ENCODE measurements at places on chromosomes 7 and 10.

- no peak for DNase-seq
Observed at GRCh38 chr7:146636581-146636980, 520.0 kb downstream of the CNTNAP2 start.

- DNase-seq, result no peak
Observed at GRCh38 chr10:77699080-77699645, 61.6 kb upstream of the KCNMA1 start.

DNA sequence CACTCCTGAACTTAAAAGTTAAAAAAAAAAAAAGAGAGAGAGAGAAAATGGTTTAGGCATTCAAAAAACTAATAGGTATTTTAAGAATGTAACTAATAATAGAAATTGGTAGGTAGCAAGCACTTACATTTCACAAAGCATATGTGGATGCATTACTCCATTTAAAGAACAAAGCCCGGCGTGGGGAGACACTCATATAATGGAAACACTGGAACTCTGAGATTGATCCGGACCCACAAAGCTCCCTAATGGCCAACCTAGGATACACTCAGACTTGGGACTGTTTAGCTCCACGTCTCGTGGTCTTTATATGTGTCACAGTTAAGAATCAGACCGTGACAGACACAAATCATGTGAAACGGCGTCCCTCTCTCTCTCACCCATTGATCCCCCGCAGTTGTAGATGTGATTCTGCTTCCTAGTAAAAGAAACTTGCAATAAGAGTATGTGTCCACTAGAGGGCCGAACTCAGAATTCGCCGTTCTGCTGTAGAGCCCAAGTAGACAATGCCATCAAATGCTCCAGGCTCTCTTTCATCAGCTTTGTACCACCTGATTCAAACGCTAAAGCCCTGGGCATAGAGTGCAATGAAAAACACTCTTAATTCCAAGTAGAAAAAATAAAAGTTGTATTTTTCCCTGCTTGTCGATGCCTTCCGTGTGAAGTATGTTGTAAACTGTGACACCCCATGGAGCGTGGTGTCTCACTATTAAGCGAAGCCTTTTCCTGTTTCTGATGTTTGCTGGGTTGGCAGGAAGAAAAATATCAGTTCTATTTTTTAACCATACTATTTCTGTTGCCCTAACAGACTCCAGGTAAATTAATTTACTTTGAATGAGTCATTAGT, 429.0 kb upstream of the MTPN start:
- DNase-seq, result peak; percentile 46

DNA sequence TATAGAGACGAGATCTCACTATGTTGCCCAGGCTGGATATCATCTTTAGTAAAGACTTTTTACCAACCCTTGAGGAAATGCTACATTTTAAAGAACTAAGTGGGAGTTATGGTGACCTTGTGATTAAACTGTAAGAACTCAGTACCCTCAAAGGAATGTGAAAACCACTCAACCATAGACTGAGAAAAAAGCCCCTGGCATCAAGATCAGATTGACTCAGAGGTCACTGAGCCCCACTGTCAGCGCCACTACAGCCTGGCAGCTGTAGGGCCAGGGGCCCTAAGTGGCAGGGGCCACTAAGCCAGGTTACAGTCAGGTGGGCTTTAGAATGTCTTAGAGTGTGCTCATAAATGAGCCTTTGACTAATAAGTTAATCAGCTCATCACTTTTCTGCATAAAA, 55.9 kb downstream of the APBB1IP start:
- DNase-seq, result no peak

DNA sequence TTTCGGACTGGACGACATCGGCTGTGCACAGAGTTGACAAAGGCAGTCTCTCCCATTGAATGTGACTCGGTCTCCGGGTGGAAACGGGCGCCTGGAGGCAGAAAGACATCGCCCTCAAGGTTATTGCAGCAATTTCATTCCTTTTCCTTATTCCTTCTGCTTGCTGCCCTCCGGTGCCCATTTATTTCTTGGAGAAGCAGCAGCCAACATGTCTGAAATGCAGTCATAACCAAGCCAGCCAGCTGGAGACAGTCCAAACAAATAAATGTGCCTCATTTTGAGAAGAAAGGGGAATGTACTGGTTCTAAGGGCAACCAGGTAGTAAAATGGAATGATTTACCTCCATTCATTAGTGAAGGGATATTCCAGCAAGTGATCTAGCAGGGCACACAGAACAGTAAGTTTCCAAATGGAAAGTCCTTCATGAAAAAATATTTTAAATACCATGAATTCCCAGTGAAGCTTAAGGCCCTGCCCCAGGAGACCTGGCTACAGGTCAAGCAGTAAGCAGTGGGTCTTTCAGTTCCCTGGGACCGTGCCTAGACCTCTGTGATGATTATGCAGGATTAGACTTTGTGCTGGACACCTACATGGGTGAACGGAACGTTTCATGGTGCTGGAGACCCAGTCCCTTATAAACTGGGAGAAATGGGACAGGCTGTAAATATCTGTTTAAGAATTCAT, 86.6 kb downstream of the ABLIM1 start:
- no peak for DNase-seq

DNA sequence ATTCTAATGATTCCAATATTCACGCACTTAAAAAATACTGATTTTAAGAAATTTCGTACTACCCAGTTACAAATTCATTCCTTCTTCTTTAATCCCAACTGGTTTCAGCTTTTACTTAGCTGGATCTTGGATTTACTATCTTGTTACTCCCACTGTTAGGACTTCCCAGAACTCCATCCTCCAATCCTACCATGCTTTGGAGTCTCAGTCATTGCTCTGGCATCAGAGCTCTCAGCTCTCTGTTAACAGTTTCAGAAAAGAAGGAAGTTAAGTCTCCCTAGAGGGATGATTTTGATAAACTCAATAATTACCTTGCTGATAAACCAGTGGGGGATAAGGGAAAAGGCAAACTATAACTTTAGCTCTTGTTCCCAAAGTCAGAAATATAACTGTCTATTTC, 9.5 kb downstream of the PPA1 start:
- no peak for DNase-seq

- DNase-seq, result peak; percentile 87
Observed at GRCh38 chr7:92778972-92779371, 57.4 kb downstream of the CDK6 start.

- peak; percentile 5 for DNase-seq
Observed at GRCh38 chr10:36281831-36282331, 639.8 kb upstream of the FZD8 start.
